ENCODE measurements at places on chromosomes 5 and 9.
A peak's percentile ranks its signal among the peaks of the same experiment; 100 is the strongest.

DNA sequence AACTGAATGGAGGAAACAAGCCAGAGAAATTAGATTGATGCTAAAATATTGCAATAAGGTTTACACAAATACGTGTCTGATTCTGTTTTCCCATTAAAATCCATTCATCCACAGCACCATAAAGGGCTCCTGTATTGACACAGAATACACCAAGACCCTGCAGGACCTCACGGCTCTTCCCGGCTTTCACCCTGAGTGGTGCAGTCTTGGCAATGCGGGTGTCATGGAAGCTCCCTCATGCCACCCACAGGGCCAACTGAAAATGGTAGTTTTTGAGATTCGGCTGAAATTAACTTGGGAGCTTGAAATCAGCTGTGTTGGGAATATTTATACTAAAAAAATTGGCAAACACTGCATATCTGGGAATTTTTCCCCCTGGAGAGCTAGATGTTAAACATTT is 17.3 kb upstream of the EXOC3 start:
- peak; percentile 45 for DNase-seq

DNA sequence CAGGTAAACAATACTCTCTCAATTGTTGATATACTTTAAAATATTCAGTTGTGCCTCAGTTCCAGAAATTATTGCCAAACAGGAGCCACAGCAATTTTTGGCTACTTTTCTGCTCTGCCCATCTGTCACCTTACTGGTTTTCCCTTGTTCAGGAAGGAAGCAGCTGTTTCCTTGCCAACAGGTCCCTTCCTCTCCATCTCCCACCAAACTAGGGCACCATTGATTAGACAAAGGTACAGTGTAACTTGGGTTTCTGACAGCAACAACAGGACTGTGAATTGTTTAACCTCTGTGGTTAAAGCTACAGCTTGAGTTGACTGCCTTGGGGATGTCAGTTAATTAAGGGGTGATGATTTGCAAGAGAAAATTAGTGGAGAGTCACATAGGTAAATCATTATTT is 76.9 kb downstream of the PIP5K1B start:
- DNase-seq = no peak

DNA sequence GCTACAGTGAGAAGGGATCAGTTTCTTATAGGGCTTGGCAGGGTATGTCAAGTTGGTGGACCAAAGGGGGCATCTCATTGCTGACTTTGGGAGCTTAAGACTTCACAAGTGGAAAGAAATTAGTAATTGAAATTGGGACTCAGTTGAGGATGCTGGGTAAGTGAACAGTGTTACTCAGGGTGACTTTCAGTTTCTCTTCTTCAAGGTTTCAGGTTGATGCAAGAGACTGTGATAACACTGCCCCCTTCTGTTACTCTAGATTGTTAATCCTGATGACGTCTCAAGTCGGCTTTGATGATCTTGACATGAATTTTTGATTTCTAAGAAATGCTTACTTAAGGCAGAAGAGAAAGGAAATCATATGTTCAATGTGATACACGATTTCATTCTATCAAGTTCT is 21.3 kb downstream of the KCTD16 start:
- peak; percentile 3 for DNase-seq

DNA sequence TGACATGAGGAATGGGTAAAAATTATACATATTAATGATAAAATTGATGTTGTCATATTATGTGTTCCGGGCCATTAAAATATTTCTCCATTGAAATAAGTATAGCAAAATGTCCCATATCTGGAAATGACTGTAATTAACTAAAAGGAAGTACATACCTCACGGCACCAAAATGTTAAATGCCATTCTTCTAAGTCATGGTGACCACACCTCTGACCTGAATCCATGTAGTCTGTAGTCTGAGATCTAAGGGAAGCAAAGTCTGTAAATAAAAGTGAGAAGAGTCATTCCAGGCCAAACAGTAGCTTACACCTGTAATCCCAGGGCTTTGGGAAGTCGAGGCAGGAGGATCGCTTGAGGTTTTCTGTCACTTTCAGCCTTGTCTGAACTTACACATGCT is 8.7 kb upstream of the GDA start:
- DNase-seq = no peak

- peak; percentile 61 for DNase-seq
These were observed 1371.0 kb upstream of the DMAC1 start for GRCh38 chr9:9170439-9171134.

DNA sequence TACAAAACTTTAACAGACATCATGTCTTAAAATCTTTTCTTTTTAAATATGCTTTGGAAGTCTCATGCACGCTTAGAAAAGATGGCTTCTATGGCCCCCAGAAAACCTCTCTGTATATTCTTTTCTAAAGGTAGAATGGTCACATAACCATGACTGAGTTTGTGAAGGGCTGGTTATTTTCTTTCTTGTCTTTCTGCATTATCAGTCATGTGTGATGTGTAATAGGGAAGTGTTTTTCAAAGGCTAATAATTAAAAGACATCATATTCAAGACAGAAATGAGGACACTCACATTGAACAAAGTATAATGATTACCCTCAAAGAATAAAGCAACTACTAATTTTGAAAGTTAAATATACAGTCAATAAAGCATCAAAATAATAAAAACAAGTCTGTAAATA is 253.4 kb downstream of the TRPM3 start:
- no peak for DNase-seq

- no peak for DNase-seq
These were observed 6.0 kb upstream of the PITX1 start for GRCh38 chr5:135040034-135040332.

DNA sequence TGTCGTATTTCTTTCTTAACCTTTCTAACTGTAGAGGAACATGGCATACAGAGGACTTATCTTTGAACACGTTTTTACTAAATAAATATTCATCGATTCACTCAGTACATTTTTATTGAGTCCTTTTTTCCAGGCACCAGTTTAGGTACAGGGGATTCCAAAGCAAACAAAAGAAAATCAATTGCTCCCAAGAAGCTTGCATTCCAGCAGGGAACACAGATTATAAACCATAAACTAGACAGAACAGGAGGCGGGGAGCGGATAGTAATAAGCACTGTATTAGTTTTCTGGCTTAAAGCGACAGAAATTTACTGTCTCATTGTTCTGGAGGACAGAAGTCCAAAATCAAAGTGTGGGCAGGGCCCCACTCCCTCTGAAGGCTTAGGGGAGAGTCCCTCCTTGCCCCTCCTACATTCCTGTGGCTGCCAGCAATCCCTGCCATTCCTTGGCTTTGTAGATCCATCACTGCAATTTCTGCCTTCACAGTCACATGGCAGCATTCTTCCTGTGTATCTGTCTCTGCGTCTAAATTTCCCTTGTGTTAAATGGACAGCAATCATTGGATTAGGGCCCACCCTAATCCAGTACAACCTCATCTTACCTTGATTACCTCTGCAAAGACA is 115.5 kb downstream of the COL23A1 start:
- DNase-seq = no peak

- no peak for DNase-seq
These were observed 558.4 kb downstream of the PRDM9 start for GRCh38 chr5:24065779-24066178.

GRCh38 chr9:37700900-37701299 is 50.1 kb downstream of the FRMPD1 start:
- DNase-seq = no peak

- DNase-seq = no peak
These were observed 6.5 kb downstream of the AGXT2 start for GRCh38 chr5:35041261-35041660.

GRCh38 chr9:503326-503725 is 288.7 kb downstream of the DOCK8 start:
- no peak for DNase-seq

DNA sequence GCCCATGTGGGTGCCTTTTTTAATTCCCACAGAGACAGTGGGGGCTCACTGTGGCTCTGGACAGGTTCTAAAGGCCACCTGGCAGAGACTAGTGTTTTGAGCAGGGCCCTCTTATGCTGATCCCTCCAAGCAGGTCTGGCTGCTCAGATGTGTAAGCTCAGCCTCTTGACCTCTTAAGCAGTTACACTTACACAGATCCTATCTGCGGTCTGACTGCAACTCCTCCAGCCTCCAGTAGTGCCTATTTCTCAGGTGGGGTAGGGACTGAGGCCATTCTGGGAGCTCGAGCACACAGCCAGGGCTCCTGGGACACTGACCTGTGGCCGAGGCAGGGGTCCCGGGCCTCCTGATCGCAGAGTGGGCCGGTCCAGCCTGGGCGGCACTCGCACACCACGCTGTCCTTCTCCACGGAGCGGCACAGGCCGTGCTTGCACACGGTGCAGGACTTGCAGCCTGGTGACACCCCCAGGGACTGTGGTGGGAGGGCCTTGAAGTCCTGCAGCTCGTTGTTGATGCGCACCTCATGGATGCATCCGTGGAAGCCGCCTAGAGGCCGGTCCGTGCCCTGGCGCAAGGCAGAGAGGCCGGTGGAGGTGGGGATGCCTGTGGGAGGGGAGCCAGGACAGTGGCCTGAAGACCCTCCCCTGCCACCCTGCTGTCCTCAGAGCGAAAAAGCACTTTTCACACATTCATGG is 91.9 kb upstream of the PANK3 start:
- no peak for DNase-seq

GRCh38 chr9:34929506-34930102 is 28.5 kb upstream of the PHF24 start:
- peak; percentile 4 for DNase-seq

DNA sequence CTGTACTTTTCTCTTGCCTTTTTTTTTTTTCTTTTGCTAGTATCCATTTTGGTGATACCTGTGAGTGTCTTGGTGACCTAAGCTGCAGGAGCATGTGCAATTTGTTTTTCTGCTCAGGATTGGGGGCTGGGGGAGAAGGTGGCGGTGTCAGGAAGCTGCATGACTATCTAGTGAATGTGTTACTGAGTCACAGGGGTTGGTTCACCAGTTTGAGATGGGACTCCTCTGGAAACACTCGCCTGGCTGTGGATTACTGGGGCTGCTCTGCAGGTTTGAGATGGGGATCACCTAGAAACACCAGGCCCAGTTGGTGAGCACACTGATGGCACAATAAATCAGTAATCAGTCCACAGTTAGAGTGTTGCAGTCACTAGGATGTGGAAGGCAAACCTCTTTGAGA is 447.9 kb downstream of the SPATA31D1 start:
- no peak for DNase-seq

DNA sequence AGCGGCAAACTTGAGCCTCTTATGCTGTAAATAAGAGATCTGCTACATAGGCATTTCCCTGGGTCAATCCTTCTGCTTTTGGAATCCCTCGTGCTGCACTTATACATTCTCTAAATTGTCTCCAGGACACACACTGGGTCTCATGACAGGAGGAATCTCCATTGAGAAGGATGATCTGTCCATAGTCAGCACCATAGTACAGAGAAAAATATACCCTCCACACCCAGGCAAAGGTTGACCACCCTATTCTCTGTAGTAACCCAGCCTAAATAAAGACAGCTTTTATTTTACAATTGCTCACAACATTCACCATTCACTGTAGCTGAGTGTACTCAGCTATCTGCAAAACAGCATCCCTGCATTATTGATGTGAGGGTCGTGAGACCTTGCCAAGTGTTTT is 111.2 kb downstream of the SV2C start:
- DNase-seq = no peak

DNA sequence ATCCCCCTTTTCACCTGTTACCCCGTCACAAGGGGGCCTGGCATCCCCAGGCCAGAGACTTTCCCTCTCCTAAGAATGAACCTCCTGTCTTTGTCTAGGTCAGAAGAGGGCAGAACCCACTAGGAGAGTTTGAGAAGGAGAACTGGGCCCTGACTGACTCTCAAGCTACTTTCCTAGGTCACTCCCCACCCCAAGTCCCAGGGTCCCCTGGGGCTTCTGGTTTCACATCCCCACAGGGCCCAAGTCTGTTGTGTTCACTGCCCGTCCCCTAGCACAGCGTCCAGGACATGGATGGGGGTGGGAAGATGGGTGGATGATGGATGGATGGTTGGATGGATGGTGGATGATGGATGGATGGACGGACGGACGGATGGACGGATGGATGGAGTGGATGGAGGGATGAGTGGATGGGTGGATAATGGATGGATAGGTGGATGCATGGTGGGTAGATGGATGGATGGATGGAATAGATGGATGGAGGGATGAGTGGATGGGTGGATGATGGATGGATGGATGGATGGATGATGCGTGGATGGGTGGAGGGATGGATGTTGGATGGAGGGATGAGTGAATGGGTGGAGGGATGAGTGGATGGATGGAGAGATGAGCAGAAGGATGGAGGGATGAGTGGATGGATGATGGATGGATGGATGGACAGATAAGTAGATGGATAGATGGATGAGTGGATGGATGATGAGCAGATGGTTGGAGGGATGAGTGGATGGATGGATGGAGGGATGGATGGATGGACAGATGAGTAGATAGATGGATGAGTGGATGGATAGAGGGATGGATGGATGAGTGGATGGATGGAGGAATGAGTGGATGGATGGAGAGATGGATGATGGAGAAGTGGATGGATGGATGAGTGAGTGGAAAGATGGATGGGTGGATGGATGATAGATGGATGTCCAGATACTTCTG is 50.6 kb downstream of the KCNT1 start:
- no peak for DNase-seq

DNA sequence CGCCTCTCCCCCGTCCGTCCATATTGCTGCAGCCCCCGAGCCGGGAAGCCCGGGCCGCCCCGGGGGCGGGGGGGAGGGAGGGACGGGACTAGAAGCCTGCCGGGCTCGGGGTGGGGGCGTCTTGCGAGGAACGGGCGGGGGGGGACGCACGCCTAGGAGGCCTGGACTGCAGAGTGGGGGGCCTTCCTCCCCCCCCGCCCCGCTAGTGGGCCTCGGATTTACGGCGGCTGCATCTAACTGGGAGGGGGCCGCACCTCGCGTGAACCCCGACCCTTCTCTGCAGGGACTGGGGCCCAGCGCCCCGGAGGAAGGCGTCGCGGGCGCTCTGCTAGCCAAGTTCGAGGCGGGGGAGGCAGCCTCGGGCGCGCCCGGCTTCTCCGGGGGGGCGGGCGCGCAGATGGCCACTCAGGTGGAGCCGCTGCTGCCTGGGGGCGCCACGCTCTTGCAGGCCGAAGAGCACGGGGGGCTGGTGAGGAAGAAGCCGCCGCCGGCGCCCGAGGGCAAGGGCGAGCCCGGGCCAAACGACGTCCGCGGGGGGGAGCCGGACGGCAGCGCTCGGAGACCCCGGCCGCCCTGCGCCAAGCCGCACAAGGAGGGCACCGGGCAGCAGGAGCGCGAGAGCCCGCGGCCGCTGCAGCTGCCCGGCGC is at the start of gene LARP1:
TSS of gene LARP1 (plus strand) at position 17 of the 648 bp plus-strand sequence. CDS start at position 398, 381 bp downstream.
- no peak for DNase-seq

DNA sequence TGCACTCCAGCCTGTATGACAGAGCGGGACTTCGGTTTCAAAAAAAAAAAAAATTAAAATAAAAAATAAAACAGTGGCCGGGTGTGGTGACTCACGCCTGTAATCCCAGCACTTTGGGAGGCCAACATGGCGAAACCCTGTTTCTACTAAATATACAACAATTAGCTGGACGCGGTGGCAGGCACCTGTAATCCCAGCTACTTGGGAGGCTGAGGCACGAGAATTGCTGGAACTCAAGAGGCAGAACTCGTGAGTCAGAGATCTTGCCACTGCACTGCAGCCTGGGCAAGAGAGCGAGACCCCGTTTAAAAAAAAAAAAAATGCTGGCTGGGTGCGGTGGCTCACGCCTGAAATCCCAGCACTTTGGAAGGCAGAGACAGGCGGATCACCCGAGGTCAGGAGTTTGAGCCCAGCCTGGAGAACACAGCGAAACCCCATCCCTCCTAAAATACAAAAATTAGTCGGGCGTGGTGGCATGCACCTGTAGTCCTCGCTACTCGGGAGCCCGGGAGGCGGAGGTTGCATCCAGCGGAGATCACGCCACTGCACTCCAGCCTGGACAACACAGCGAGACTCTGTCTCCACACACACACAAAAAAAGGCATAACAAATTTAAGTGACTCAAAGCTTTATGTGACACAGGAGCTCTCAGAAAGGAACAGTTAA is 1.5 kb upstream of the NPM1 start:
- no peak for DNase-seq

GRCh38 chr9:114852050-114852594 is 46.3 kb upstream of the TNFSF15 start:
- no peak for DNase-seq

All from NCI-H2171 treated with DMSO at 0.1 percent for 48 hours (cell line).